Astrocyte of the cerebellum (primary cell): ENCODE measurements at places on chromosomes 2 and 18.

- no peak for DNase-seq
Observed at GRCh38 chr18:55982992-55983391, 395.0 kb upstream of the TCF4 start.

DNA sequence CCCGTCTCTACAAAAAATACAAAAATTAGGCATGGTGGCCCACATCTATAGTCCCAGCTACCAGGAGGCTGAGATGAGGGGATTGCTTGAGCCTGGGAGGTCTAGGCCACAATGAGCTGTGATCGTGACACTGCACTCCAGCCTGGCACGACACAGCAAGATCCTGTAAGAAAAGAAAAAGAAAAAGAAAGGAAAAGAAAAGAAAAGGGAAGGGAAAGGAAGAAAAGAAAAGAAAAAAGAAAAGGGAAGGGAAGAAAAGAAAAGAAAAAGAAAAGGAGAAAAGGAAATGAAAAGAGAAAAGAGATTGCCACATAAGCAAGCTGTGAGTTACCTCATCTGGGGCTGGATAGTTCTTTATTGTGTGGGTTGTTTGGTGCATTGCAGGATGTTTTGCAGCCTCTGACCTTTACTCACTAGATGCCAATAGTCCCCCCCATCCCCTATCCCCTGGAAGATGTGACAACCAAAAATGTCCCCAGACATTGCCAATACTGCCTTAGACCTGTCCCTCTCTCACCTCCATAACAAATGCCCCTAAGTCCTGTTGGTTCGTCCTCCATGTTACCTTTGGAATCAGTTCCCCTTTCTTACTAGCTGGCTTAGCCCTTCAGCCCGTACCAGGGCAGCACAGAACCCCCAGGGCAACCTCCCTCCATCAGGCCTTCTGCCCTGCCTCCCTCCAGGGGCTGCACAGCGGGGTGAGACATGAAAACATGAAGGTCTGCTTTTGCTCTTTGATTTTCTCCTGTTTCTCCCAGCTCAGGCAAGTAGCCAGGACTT is 8.9 kb downstream of the ASPRV1 start:
- DNase-seq, result no peak

GRCh38 chr2:189379731-189380261 is 61.5 kb upstream of the WDR75 start:
- DNase-seq, result no peak

- no peak for DNase-seq
Observed at GRCh38 chr2:201675454-201675853, 23.0 kb downstream of the MPP4 start.

DNA sequence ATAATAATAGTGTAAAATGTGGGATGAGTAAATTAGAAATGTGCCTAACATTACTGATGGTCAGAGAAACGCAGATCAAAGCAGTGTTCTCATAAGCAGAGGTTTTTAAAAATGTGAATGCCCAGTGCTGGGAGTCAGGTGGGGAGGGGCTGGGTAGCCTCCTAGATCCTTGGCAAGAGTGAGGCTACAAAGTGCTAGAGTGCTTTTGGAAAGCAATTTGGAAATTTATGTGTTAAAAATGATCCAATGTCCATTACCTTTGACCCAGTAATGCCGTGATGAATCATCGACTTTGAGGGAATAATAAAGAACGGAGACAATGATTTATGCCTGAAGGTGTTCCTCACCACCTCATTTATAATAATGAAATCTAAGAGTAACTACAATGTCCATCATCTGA is 44.9 kb upstream of the TWIST2 start:
- no peak for DNase-seq

GRCh38 chr2:62313449-62314227 is 117.7 kb downstream of the B3GNT2 start:
- DNase-seq, result no peak

- DNase-seq, result no peak
Observed at GRCh38 chr2:25922501-25922900, 44.2 kb upstream of the ASXL2 start.

GRCh38 chr2:903223-903900 is 47.3 kb upstream of the SNTG2 start:
- DNase-seq, result no peak

DNA sequence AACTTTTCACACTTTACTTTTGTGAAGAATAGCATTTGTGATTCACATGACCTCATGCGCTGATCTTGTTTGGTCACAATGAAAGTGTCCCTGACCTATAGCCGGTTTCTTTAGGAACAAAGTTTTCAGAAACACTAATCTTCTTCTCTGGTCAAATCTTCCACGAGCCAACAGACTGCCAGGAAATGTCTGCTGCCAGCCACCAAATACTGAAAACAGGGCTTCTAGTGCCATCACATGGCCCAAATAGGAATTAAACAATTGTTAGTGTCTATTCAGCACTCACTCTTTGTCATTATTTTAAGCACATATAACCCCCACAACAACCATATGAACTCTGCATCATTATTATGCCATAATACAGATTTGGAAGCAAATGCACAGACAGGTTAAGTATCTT is 286.5 kb upstream of the SYT4 start:
- peak; percentile 18 for DNase-seq

GRCh38 chr2:239252801-239253200 is 148.0 kb downstream of the HDAC4 start:
- no peak for DNase-seq

- no peak for DNase-seq
Observed at GRCh38 chr2:171545086-171545485, 22.8 kb downstream of the CYBRD1 start.

DNA sequence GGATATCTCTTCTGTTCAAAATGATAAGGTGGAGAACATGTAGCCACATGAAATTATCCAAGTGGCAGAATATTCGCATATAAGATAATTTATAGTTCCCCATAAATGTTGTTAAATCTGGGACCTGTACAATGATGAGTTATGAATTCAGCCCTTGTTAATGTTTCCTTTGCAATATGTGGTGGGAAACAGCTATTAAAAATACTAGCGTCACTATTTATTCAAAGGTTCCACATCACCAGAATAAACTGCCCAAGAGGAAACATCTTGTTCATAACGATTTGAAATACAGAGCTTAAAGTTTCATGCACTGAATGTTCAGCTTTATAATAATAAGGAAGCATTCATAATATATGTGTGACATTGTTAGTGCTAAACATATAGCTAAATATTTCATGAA is 223.9 kb upstream of the TCF4 start:
- DNase-seq, result no peak

DNA sequence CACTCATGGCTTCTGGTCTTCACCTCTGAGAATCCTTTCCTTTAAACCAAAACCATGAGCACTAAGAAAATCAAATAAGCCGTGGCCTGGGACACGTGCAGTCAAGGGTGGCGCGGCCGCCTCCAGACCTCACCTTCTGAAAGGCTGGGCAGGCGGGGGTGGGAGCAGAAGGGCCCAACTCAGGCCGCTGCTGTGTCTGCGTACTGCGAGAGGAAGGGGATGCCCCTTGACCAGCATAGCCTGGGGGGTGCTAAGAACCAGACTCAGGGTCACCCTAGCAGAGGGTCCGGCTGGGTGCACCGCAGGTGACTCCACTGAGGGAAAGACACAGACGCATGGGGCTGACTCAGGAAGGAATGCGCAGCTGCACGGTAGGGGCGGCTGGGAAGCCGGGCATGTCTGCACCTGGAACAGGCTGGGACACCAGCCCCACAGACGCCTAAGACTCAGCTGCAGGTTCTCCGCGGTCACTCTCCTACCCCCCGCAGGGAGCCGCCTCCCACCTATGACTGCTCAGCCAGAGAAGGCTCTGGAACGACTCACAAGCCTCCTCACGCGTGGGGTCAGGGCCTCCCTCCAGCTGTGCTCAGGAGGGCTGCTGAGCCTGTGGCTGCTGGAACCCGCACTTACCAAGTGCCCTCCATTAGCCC is 432.4 kb upstream of the MYT1L start:
- DNase-seq, result no peak

GRCh38 chr18:2641638-2642037 is 13.9 kb upstream of the SMCHD1 start:
- no peak for DNase-seq
